ENCODE measurements at places on chromosomes 4 and X.

DNA sequence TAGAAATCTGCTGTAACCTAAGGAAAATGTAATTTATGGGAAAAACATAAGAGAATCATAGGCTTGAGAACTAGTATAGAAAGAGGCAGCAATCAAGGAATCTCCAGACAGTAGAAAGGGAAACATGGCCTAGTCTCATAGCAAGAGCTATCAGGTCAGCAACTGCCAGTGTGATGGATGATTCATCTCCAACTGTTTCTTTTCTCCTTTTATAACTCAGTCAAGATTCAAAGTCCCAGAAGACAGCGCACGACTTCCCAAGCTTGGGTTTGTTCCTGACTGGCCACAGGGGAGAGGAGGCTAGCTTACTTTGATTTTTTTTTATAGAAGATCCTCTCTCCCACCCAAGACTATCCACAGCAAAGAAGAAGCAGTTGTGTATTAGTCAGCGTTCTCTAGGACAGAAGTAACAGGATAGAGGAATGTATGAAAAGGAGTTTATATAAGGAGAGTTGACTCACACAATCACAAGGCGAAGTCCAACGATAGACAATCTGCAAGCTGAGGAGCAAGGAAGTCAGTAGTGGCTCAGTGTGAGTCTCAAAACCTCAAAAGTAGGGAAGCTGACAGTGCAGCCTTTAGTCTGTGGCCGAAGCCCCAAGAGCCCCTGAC, 181.5 kb downstream of the GC start:
- DNase-seq: no peak

DNA sequence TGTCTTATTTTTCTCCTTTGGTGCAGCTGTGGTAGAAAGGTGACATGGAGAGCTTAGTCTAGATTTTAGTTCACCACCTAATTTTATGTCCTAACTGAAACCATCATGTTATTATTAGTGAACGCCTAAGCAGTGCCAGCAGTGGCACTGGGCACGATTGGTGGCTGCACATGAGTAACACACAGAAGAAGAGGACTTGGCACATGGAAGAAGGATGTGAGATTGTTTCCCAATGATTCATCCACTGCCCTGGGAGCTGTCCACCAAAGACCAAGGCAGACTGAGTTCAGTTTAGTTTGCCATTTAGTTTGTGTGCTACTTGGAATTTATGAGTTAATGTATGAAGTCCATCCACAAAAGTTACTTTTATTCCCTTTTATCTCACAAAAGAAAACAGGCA, 68.1 kb upstream of the NAP1L5 start:
- DNase-seq: no peak

DNA sequence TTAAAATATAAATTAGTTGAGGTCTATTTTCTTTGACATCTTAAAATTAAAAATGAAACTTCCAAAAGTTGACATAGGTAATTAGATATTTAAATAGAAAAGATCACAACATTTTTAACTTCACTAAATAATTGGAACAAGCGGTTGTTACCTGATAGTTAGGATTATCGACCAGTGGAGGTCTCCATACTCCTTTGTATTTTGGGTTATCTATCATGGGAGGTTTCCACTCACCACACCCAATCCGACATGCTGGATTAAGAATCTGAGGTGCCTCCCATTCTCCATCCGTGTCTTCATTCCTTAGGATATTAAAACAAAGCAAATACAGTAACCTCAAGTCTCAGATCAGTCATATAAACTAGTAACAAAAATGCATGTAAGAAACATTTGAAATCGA, 22.2 kb downstream of the SCOC start:
- DNase-seq: no peak

DNA sequence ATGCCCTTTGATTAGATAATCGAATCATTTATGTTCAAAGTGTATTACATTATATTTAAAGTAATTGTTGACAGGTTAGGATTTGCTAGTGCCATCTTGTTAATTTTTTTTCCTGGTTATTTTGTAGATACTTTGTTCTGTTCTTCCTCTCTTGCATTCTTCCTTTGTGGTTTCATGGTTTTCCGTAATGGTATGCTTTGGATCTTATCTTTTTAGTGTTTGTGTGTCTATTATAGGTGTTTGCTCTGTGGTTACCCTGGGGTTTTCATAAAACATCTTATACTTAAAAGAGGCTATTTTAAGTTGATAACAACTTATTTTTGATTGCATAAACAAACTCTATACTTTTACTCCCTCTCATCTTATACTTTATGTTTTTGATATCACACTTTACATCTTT, 108.2 kb upstream of the SRD5A3 start:
- DNase-seq: no peak

GRCh38 chrX:104255465-104255864, 732 bp upstream of the ESX1 start:
- DNase-seq: no peak

DNA sequence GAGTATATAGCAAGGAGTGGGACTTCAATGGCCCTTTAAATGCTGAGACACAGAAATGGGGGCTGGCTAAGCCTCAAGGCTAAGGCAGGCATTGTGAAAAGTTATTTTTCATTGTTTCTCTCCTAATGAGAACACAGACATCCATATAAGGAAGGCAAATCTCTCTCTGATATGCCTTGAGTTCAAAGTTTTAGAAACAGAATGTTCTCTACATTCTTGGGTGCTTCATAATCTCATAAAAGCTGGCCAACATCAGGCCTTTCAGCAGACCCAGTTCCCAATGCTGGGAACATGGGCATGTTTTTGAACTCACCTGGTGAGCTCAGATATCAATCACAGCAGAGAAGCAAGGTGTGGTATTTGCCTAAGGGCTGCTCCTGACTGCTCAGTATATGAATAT, 19.4 kb upstream of the RAB40A start:
- no peak for DNase-seq

DNA sequence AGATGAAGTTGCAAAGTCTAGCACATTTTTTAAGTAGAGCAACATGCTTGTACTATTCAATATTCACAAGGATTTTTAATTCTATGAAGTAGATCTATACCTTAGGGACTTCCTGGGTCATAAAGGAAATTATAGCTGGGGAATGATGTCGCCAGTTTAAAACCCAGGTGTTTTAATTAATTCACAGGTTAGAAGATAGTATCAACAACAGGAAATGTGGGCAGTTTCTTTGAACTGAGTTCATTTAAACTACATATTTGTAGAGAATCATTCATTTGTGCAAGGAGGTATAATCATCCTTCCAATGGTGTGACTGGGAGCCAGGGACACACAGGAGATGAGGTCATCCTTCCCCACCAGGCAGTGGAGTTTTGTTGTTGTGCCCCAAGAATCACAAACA, 181.3 kb upstream of the KLF3 start:
- DNase-seq: no peak

DNA sequence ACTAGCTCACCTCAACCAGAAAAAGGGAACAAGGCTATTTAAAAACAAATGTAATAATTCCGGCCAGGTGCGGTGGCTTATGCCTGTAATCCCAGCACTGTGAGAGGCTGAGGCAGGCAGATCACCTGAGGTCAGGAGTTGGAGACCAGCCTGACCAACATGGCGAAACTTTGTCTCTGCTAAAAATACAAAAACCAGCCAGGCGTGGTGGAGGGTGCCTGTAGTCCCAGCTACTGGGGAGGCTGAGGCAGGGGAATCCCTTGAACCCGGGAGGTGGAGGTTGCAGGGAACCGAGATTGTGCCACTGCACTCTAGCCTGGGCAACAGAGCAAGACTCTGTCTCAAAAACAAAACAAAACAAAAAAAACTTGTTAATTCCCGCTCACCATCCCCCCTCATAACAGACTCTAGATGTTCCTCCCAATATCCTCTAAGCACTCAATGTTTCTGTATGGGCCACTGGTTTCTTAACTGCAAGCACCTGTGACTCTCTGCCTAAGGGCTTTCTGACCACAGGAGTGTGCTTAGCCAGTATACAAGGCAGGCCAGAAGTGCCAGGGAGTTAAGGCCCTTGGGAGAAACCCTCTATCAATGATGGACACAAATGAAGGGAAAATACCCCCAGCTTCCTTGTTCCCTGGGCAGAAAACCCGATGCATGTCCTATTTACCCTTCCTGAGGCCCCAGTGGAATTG, 21.0 kb upstream of the THOC2 start:
- DNase-seq: no peak

GRCh38 chr4:95547715-95548471, 880 bp downstream of the UNC5C start:
- DNase-seq: peak; percentile 2

DNA sequence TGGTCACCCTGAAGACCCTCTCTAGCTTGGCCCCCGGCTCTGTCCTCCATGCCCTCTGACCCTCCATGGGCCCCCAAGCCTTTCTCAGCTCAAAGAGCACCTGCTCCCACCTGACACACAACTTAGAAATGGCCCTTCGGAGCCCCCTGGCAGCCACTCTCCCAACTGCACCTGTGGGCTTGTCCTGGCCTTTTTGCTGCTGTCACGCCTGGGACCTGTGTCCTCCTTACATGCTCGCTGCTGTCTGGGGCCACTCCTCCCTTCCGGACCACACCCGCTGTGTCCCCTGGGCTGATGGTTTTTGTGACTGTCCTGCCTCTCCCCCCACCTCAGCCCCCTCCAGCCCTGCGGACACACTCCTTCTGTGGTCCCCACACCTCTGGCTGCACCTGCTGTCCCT, 106.2 kb upstream of the AFAP1 start:
- DNase-seq: no peak

- no peak for DNase-seq
Observed at GRCh38 chr4:95701500-95702170, 138.3 kb upstream of the PDHA2 start.

GRCh38 chrX:103864149-103864548, 32.1 kb upstream of the RAB9B start:
- DNase-seq: no peak

DNA sequence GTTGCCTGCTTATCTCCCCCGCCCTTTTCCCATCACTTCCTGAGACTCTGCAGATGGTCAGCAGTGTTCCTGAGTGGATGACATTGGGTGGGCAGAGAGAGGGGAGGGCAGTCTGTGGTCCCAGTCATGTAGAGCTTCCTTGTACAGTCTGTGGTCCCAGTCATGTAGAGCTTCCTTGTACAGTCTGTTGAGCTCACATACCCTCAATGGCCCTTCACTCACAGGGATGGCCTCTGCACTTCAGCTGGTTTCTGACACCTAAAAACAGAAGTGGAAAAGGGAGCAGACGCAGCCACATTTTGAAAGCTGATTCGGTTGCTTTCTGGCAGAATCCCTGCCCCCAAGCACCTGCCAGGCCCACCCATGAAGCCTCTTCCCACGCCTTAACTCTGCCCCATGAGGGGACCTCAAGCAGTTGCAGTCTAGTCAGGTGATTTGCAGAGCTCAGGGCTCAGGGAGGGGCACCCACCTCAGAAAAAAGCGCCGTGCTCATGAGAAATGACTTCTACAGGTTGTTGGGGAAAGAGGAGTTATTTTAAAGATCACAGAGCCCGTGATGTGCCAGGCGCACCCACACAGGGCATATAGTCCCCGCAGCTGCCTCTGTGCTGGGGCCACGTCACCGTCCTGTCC, 3.6 kb upstream of the TMEM271 start:
- no peak for DNase-seq

DNA sequence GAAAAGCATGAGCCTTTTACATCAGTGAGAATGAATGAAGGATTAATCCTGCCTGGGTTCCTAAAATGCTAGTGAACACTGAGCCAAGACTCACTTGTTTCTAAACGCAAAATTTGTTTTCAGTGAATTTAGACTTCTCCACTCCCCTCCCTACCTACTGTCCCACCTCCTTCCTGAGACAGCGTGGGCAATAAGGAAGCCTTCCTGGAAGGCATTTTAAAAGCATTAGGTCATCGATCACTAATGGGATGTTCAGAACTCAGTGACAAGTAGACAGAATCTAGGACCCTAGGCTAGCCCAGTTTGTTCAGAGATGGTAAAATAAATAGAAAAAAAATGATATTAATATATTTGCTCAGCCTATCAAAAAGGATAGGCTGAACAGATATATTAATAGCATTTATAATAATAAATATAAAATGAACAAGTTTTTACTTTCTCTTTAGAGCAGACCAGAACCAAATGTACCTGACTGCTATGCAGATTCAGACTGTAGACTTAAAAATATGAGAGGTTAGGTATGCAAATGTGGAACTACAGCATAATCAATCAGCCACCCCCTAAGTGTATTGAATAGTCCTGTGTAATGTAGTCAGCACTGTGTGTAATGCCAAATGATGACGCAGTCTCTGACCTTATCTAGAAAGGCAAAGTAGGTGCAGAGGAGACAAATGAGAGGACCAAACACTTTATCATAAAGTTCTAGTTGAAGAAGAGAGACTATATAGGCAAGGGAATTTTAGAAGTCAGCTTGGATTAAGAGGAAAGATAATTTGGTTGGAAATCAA, 331.1 kb downstream of the GPAT3 start:
- no peak for DNase-seq

DNA sequence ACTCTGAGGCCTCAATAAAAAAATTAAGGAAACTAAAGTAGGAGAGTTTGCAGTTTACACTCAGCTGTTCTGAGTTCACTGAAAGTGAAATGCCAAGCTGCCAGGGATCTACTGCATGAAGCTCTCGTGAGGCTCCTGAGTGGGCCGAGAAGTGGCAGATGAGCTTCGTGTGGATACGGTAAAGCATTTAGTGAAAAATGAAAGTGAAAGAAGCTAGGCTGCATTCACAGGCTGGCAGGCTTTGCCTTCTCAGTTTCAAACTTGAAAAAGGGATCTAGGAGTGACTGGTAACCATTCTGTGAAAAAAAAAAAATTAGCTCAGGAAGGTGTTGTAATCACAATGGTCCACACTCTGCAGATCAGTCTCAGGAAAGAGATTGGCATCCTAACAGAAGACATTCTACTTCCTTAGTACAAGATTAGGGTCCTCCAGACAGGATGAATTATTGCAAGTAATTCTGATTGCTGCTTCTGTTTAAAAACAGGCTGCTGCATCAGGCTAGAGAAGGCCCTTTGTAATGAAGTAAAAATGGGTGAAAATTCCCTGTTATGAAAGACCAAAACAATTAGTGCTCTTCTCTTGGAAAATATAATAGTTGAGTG, 679.9 kb downstream of the RPA4 start:
- DNase-seq: peak; percentile 2

DNA sequence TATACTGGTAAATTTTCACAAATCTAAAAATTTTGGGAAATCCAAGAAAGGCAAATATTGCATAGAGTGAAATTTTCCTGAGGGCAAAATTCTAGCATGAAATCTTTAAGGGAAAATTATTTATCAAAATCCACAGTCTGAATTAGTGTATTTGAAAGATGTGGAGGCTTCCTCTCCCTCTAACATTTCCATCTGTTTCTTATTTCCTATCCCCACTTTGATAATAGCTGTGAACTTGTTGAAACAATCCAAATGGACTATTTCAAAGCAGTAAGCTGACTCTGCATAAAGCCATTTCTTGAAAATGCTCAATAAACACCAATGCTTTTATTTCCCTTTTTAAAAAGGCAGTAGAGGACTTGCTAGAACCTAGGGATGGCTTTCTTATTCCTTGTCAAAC, 107.3 kb upstream of the PABPC4L start:
- no peak for DNase-seq

DNA sequence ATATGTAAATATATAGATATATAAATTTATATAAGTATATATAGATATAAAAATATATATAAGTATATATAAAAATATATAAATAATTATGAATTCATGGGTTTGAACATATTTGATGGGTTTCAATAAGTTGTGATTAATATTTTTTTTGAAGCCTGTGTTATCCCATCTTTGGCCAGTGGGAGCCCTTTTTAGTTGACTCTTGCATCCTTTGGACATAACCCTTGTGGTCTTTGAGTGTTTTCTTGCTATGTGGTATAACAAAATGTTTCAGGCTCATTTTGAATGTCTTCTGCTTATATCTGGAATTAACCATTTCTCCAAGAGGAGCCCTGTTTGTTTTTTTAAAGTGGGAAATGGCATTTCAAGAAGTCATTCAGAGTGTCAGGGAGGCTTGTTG, 15.2 kb downstream of the SNX25 start:
- no peak for DNase-seq

GRCh38 chrX:1221296-1221845, 8.9 kb upstream of the CRLF2 start:
- no peak for DNase-seq
